MCF 10A (cell line): ENCODE measurements at places on chromosomes 6 and 20.

GRCh38 chr6:121549736-121550135 lies 114.3 kb downstream of the GJA1 start:
- peak; percentile 39 for DNase-seq

GRCh38 chr20:11403711-11404110 lies 514.0 kb upstream of the BTBD3 start:
- no peak for DNase-seq

DNA sequence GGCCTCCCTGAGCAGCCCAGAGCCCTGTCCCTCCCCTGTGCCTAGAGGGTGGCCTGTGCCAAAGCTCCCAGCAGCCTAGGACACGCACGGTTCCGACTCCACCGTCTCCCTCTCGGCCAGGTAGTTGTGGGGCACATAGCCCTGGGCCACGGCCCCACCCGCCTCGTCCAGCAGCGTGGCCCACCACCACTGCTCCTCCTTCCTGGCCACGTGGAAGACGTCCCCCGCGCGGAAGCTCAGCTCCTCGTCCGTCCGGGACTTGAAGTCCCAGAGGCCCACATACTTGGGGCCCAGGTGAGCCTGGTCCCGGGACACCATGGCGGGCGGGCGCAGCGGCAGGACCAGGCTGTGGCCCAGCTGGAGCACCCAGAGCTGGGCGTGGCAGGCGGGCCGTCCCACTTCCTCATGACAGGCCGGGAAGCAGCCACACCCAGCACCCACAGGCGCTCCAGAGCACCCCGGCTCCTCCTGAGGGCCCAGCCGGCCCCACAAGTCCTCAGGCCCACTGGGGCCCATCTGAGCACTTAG lies at the start of gene PTK6:
Gene PTK6 (minus strand): TSS at position 380 of the 528 bp plus-strand sequence. CDS start 62 bp downstream, at position 318.
- DNase-seq = peak; percentile 75

DNA sequence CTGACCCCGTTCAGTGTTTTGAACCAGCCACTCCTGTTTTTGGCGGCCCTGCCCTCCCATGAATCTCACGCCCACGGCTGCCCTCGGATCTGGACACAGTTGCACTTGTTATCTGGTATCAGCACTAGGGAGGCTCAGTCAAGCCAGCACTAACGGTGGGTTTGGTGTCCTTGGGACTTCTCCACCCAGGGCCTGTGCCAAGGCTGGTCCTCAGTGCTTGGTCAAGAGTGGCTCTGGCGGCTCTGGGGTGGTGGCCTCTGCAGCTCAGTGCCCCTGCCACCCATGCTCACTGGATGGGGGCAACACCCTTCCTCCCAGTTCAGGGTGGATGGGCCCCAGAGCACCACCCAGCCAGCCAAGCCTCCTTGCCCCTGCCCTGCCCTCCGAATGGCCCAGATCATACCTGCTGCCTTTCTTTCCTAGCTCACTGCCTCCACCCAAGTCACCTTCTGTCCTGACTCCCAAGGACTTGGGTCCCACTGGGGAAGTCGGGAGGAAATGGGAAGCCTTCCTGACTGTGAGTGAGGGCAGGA lies 54.7 kb downstream of the SSR1 start:
- no peak for DNase-seq

DNA sequence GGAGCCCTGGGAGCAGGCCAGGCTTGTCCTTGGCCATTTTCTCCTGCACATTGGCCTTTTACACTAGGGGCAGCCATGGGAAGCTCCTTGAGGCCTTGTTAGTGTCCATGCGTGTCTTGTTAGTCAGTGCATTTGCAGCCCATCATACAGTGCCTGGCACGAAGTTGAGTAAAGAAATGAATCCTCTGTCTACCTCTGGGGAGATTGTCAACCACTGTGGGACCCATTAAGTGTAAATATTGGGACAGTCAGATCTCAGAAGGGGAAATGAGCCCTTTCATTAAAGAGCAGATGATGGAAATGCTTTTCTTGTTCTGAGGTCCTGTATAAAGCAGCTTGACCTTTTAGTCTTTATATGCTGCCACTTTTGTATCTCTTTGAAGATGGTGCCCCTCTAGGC lies 33.9 kb downstream of the SOBP start:
- DNase-seq = no peak

DNA sequence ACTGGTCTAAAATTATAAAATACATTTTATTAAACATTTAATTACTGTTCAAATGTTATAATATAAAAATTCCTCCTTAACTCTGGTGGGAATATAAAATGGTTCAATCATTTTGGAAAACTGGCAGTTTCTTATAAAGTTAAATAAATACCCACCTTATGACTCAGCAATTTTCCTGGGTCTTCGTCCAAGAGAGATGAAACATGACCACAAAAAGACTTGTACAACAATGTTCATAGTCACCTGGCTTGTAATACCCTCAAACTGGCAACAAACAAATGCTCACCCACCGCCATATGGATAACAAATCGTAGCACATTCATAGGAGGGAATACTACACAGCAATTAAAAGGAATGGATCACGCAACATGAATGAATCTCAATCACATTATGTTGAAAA lies 66.0 kb upstream of the RIN2 start:
- DNase-seq = peak; percentile 62

DNA sequence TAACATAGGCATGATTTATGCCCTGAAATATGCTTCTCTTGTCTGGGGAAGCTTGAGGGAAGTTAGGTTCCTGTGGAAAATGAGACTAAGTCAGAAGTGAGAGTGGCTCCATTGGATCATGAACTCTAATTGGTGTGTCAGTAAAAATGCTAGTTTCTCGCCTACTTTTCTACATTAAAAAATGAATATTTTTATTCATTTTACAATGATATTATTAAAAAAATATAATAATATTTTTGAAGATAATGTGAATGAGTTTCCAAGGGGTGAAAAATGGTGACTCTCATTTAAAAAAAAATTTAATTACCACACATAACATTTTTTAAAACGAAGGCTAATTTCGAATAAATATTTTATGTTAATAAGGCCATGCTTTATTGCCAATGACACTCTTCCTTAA lies 84.2 kb downstream of the HIVEP1 start:
- DNase-seq = no peak

DNA sequence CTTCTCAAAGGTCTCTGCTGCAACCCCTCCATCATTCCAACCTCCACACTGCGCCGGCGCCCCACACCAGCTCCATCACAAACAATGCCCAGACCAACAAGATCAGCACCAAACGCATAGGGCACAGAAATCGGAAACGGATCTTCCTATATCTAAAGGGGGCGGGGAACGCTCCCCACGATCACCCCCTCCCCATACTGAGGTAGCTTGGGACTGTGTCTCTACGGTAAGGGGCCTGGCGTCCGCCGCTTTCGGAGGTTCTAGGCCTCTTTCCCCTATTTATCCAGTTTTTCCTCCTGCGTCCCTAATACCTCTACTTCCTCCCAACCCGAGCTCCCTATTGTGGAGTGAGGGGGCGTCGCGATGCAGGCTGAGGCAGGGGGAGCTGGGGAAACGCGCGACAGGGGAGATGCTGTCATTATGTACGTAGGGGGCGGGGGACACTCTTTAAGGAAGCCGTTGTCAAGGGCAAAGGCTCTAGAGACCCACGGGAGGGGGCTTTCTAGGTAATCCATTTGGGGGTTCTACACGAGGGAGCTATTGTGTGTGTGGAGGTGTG lies 909 bp downstream of the DNAAF9 start:
- DNase-seq = peak; percentile 1

- DNase-seq = no peak
These were observed 58.9 kb upstream of the SAMD5 start for GRCh38 chr6:147449405-147450161.
